ENCODE measurements at places on chromosomes 7 and 10.

- no peak for DNase-seq
- no peaks in the 10 kb centered on the region for H3K36me3 ChIP-seq
- no peak overlapping the region for H3K27ac ChIP-seq
Observed at GRCh38 chr10:31578181-31578852, 259.3 kb downstream of the ZEB1 start.

DNA sequence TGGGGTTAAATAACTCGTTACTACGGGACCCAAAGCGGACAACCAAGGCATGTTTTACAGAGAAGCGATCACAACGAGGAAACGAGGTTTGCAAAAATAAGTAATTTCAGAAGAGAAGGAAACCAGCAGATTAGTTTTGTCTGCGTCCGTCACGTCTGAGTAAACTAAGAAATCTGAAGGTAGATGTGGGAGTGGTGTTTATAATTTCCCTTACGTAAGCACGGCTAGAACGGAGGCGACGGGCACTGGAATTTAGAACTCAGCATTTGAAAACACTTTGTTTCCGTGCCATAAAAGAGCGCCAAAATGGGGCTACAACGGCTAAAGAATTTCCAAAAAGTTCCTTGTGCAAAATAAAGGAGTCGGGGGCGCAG, 718 bp upstream of the UMAD1 start:
- peaks cover 38% of the 10 kb centered on the region for H3K36me3 ChIP-seq
- H3K27ac ChIP-seq = peak overlapping the region; percentile 97
- H3K27me3 ChIP-seq = no peaks in the 10 kb centered on the region
- H3K4me1 ChIP-seq = peaks cover 33% of the 10 kb centered on the region
- peak; percentile 61 for DNase-seq

- no peak overlapping the region for H3K4me3 ChIP-seq
- H3K4me1 ChIP-seq = no peaks in the 10 kb centered on the region
- H3K27ac ChIP-seq = no peak overlapping the region
- H3K36me3 ChIP-seq = no peaks in the 10 kb centered on the region
Observed at GRCh38 chr10:3330663-3331062, 158.1 kb upstream of the PITRM1 start.

GRCh38 chr7:96645084-96645483, 64.6 kb downstream of the SEM1 start:
- H3K27ac ChIP-seq = no peak overlapping the region
- no peaks in the 10 kb centered on the region for H3K36me3 ChIP-seq
- DNase-seq = no peak
- H3K27me3 ChIP-seq = peaks cover 2% of the 10 kb centered on the region
- H3K4me1 ChIP-seq = no peaks in the 10 kb centered on the region

DNA sequence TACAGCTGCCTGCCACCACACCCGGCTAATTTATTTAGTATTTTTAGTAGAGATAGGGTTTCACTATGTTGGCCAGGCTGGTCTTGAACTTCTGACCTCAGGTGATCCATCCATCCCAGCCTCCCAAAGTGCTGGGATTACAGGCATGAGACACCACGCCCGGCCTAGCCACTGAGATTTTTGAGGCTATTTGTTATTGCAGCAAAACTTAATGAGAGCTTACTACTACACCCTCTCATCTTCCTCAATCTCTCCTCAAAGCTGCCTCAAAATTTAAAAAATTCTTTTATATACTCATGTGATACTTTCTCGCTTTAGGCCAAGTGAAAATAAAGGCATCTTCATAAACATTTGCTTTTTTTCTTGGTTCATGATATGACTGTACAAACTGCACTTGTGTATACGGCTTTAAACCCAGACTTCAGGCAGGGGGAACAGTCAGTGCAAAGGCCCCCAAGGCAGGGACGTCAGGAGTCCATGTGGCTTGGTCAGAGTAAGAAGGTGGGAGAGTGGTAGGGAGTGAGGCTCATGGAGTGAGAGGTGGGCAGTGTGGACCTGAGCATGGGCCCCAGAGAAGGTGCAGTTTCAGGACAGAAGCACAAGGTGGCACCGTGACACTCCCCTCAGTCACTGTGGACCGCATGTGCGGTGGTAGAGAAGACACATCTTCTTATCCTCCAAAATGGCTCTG, 55.5 kb downstream of the SYPL1 start:
- peak; percentile 78 for DNase-seq
- no peak overlapping the region for H3K4me3 ChIP-seq
- H3K27me3 ChIP-seq = peaks cover 2% of the 10 kb centered on the region
- H3K4me1 ChIP-seq = peaks cover 35% of the 10 kb centered on the region
- H3K27ac ChIP-seq = no peak overlapping the region

DNA sequence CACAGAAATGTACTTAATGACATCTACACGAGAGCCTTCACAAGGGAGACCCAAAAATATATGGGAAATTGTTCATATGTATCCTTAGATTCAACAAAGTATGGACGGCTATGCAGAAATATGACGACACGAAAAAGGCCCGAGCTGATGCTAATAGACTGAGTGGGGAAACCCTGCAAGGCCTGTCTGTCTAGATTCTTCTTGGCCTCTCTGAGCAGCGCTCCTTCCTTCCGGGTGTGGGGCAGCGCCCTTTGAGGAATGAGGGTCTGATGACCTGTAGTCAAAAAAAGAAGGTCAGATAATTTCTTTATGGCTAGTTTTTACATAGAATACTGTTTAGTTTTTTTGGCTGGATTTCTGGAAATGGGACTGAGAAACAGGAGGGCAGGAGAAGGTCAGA, 192.8 kb upstream of the AKR1E2 start:
- no peaks in the 10 kb centered on the region for H3K4me1 ChIP-seq
- H3K27ac ChIP-seq = no peak overlapping the region
- H3K36me3 ChIP-seq = no peaks in the 10 kb centered on the region

DNA sequence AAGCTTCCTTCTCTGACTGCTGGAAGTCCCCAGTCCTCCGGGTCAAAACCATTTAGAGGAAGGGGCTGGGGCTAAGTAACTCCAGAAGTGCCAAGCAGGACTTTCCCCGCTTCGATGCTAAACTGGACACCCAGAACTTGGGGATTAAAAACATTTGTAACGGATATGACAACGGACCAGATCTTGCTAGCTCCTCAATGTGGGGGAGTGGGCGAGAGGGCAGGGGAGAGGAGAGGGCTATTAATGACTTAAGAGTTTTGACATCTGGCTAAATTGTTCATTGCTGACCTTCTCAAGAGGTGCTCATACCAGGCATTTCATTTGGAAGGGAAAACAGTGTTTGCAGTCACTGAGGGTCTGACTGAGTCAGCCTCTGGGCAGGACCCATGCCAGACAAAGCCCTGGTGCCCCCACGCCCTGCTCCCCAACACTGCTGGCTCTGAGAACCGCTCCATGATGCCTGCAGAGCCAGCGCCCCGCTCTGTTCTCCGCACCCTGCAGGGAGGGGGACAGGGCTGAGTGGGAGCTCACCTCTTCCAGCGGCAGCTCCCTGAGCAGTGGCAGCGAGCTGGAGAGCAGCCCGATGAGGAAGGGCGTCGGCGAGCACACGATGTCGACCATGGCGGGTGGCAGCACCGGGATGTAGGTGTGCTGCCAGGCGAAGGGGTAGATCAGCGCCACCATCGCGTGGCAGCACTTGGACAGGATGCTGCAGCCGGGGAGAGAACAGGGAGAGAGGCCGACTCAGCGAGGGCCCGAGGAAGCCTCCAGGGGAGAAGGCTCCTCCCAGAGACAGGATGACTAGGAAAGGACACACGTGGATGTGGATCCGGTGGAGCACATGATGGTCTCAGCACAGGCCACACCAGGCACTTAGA, 47.7 kb upstream of the MKRN1 start:
- H3K4me1 ChIP-seq = peaks cover 7% of the 10 kb centered on the region
- no peak for DNase-seq
- no peak overlapping the region for H3K4me3 ChIP-seq
- H3K36me3 ChIP-seq = no peaks in the 10 kb centered on the region

DNA sequence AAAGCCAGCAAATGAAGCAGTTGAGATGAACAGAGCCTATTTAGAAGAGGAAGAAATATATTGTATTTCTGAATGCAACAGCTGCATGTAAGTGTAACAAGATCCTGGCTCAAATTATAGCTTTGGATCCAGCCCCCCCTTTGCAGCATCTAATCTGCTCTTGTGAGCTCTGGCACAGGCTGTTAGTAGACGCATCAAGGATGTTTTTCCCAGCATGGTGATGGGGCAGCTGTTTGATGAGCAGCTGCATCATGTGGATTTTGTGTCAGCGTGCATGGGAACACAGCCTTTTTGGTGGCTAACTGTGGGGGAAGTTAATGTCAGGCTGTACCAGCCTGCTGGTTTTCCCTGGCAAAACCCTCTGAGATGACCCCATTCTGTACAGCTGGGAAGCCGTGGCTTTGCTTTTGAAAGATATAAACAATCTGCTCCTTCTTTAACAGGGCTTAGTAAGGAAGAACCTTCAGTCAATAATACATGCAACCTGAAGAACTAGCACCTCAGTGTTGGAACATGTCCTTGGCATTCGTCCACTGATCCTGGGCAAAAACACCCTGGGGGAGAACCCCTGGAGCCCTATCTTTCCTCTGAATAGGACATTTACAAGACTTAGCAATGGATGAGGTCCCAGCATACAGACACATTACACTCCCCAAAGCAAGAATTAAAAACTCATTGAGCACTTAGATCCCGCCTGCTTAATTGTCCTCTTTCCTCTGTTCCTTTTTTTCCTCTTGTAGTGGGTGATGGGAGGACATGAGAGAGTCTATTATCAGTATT, 70.6 kb downstream of the NPS start:
- no peaks in the 10 kb centered on the region for H3K27me3 ChIP-seq
- H3K27ac ChIP-seq = no peak overlapping the region
- no peak overlapping the region for H3K4me3 ChIP-seq

DNA sequence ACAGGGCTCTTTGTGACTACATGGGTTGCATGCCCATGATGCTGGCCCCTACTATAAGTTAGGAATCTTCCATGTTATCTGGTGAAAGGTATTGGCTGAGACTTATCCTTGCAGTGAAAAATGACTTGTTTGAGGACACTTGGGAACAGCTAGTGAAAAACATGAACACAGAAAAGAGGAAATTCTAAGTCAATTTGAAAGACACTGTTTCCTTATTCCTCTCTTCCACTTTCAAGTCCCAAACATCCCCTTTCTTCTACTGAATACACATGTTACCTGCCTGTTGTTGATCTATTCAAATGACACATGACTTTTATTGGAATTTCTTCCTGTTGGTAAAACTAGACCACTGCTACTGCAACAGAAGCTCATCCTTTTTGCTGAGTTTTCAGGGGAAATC, 29.5 kb upstream of the PRKCQ start:
- H3K4me1 ChIP-seq = peaks cover 71% of the 10 kb centered on the region
- H3K4me3 ChIP-seq = no peak overlapping the region

- no peaks in the 10 kb centered on the region for H3K36me3 ChIP-seq
- DNase-seq = no peak
- peaks cover 36% of the 10 kb centered on the region for H3K27me3 ChIP-seq
Observed at GRCh38 chr10:91636892-91637291, 4.0 kb upstream of the PPP1R3C start.

DNA sequence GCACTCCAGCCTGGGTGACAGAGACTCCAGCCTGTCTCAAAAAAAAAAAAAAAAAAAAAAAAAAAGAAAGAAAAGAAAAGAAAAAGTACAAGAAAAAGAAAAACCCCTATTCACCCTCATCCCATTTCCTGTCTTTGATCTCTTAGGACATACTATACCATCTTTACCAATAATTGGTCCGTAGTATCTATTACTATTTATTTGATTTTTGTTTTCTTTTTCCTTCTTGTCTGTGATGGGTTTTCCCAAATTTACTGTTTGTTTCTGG, 41.6 kb downstream of the PDIA4 start:
- H3K4me1 ChIP-seq = peaks cover 46% of the 10 kb centered on the region
- no peak for DNase-seq
- peak overlapping the region; percentile 97 for H3K4me3 ChIP-seq
- H3K27me3 ChIP-seq = peaks cover 21% of the 10 kb centered on the region

DNA sequence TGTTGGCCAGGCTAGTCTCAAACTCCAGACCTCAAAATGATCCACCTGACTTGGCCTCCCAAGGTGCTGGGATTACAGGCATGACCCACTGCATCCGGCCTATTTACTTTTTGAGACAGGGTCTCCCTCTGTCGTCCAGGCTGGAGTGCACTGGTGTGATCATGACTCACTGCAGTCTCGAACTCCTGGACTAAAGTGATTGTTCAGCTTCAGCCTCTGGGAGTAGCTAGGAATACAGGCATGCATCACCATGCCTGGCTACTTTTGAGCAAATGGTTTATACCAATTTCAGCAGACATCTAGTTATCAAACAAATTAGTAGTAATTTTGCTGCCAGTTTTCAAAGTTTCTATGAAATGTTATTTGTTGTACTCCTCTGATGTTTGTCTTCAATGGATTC, 2.2 kb upstream of the WAC start:
- H3K36me3 ChIP-seq = peaks cover 58% of the 10 kb centered on the region
- H3K27me3 ChIP-seq = no peaks in the 10 kb centered on the region
- peak overlapping the region; percentile 98 for H3K4me3 ChIP-seq
- no peak for DNase-seq
- H3K4me1 ChIP-seq = peaks cover 39% of the 10 kb centered on the region
- no peak overlapping the region for H3K27ac ChIP-seq

GRCh38 chr7:103712991-103713778, 267.2 kb upstream of the SLC26A5 start:
- DNase-seq = no peak
- H3K27me3 ChIP-seq = no peaks in the 10 kb centered on the region
- H3K27ac ChIP-seq = no peak overlapping the region
- H3K4me3 ChIP-seq = no peak overlapping the region

DNA sequence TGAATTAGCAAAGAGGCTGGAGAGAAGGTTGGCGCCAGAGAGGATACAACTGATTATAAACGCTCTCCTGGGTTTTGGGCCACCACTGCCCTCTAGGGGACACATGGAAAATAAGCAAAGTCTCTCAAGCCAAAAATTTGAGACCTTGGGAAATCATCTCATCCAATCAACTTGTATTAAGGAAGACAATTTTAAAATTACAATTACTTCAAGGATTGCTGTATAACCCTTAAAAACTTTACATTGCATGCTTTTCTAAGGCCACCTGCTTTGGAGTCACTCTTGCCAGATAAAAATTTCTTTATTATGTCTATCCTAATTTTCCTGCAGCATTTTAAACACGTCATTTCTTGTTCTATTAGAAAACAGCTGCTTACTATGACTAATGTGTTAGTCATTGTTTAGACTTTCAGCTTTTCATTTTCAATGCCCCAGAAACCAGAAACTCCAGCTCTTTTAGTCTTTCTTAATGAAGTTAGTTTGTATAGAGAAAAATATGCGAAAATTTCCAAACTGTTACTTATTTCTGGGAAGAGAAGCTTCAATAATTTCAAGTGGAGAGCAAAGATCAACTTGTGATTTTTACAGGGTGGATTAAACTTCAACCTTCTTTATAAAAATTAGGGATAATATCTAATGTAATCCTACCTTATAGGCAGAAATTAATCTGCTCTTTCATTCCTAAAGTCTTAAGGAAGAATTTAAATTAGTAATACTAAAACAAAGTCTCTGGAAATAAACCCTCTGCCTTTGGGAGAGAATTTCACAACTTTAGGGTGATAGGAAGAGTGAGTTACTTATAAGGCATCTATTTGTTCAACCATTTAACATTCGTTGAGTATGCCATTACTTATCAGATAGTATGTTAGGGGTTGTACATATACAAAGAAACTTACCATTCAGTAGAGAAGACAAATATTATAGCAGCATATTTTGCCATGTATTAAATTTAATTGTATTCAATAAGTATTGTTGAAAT, 20.6 kb upstream of the RHOBTB1 start:
- no peak overlapping the region for H3K27ac ChIP-seq
- H3K4me1 ChIP-seq = peaks cover 14% of the 10 kb centered on the region
- peak; percentile 67 for DNase-seq
- no peaks in the 10 kb centered on the region for H3K36me3 ChIP-seq
- no peak overlapping the region for H3K4me3 ChIP-seq
- H3K27me3 ChIP-seq = peaks cover 5% of the 10 kb centered on the region

Measured in activated CD8-positive, alpha-beta T cell treated with anti-CD3 and anti-CD28 coated beads, Interleukin-2, amount 10 ng/mL, durations not matched to agents 7 days and 5 days (primary cell).